ENCODE measurements at places on chromosomes 6 and 20. TPM values are rescaled to one million over a fixed set of nuclear protein-coding genes. Genes with fewer than 3 reads are reported as not detected.

Gene TRIM31
- 0.14 TPM for total RNA-seq

DNA sequence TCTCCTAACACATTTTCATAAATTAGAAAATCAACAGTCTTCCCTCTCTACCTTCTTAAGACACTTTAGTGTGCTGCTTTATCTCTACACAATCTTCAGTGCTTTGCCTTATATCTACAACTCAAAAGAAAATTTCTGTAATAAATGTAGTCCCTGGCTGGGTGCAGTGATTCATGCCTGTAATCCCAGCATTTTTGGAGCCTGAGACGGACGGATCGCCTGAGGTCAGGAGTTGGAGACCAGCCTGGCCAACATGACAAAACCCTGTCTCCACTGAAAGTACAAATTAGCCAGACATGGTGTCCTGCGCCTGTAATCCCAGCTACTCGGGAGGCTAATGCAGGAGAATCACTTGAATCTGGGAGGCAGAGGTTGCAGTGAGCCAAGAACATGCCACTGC is 9.7 kb upstream of the EDN1 start:
- no peak for DNase-seq
- H3K4me1 ChIP-seq, result peaks cover 8% of the 10 kb centered on the region
- no peak overlapping the region for H3K4me3 ChIP-seq
- H3K27me3 ChIP-seq, result no peaks in the 10 kb centered on the region

- no peak overlapping the region for H3K27ac ChIP-seq
- no peaks in the 10 kb centered on the region for H3K27me3 ChIP-seq
- H3K36me3 ChIP-seq, result no peaks in the 10 kb centered on the region
Measured at GRCh38 chr6:161487694-161488093, 213.8 kb upstream of the AGPAT4 start.

GRCh38 chr6:5115168-5115567 is 30.0 kb downstream of the PPP1R3G start:
- no peaks in the 10 kb centered on the region for H3K27me3 ChIP-seq
- H3K36me3 ChIP-seq, result no peaks in the 10 kb centered on the region
- DNase-seq, result no peak
- H3K27ac ChIP-seq, result no peak overlapping the region
- H3K4me1 ChIP-seq, result no peaks in the 10 kb centered on the region
- H3K4me3 ChIP-seq, result no peak overlapping the region

GRCh38 chr6:111680015-111680712 is 74.5 kb upstream of the TRAF3IP2 start:
- H3K4me3 ChIP-seq, result no peak overlapping the region
- H3K4me1 ChIP-seq, result peaks cover 6% of the 10 kb centered on the region
- no peaks in the 10 kb centered on the region for H3K36me3 ChIP-seq
- H3K27ac ChIP-seq, result no peak overlapping the region

DNA sequence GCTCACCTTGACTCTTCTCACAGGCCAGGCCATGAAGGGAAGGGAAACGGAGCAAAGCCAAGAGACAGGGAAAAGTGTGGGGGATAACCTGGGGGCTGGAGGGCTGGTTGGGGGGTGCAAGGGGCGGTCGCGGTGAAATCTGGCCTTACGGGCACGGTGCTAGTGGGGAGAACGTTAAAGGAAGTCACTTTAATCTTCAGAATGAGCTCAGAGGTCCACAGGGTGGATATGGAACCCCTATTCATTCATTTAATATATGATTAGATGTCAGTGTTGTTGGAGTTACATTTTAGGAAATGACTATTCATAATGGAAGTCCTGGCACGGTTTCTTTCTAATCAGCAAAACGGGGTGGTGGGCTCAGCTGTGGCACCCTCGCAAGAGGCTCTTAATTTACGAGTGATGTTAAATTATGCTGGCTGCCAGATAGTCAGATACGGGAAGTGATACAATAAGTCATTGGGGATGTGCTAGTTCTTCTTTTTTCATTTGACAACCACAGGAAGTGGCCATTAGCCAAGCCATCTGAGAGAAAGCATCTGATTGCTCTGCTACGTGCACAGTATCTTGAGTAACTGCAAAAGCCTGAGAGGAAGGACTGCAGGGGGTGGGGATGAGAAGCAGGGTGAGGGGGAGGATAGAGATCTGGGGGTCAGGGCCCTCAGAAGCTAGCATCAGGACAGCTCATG is 253.0 kb downstream of the QKI start:
- H3K4me1 ChIP-seq, result no peaks in the 10 kb centered on the region
- DNase-seq, result no peak
- no peak overlapping the region for H3K4me3 ChIP-seq
- H3K36me3 ChIP-seq, result no peaks in the 10 kb centered on the region

Data from pancreas (tissue), 10 donors.